Omental fat pad (tissue), 4 donors: ENCODE measurements at places on chromosomes 5 and 9. TPM values are rescaled to one million over a fixed set of nuclear protein-coding genes. Genes with fewer than 3 reads are reported as not detected.

DNA sequence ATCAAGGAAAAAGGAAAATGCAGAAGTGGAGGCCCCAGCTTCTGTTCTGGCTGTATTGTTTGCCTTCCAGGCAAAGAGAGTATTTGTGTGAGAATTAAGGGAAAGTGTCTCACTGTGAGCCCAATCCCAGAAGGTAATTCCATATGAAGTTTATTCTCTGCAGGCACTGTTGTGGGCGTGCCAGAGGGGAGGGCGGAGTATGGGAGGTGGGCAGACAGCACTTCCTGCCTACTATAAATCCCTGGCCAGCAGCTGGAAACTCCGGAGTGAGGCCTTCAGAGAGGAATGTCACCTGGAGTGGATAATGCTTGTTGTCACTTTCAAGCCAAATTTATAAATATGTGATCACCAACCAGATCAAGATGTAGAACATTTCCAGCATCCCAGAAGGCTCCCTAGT lies 209.5 kb downstream of the ARHGAP26 start:
- no peak for DNase-seq

DNA sequence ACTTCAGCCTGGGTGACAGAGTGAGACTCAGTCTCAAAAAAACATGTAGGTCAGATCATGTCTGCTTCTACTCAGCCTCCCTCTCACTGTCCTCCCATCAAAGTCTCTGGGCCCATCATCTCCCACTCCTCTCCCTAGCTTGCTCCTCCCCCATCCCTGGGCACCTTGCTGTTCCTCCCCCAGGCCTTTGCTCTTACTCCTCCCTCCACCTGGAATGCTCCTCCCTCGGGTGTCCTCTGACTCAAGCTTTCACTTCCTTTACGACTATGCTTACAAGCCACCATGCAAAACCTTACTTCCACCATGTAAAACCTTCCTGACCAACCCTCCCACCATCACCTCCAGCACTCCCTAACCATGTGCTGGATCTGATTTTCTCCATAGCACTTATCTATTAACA lies 51.5 kb downstream of the MTMR12 start:
- DNase-seq, result no peak

The IFNK gene
- not detected for total RNA-seq

The PCDHB3 gene
- 1.8 TPM for total RNA-seq

GRCh38 chr9:38024036-38024681 lies 44.9 kb downstream of the SHB start:
- DNase-seq, result no peak
